Hepatocyte (in vitro differentiated cells): ENCODE measurements at places on chromosomes 16 and 17. TPM values are rescaled to one million over a fixed set of nuclear protein-coding genes. Genes with fewer than 3 reads are reported as not detected.

- DNase-seq = no peak
Observed at GRCh38 chr16:28617874-28618273, 8.0 kb upstream of the SULT1A1 start.

GRCh38 chr17:80980397-80981061 is 11.1 kb upstream of the CHMP6 start:
- DNase-seq = no peak

- no peak for DNase-seq
Observed at GRCh38 chr16:48852951-48853350, 243.0 kb upstream of the N4BP1 start.

DNA sequence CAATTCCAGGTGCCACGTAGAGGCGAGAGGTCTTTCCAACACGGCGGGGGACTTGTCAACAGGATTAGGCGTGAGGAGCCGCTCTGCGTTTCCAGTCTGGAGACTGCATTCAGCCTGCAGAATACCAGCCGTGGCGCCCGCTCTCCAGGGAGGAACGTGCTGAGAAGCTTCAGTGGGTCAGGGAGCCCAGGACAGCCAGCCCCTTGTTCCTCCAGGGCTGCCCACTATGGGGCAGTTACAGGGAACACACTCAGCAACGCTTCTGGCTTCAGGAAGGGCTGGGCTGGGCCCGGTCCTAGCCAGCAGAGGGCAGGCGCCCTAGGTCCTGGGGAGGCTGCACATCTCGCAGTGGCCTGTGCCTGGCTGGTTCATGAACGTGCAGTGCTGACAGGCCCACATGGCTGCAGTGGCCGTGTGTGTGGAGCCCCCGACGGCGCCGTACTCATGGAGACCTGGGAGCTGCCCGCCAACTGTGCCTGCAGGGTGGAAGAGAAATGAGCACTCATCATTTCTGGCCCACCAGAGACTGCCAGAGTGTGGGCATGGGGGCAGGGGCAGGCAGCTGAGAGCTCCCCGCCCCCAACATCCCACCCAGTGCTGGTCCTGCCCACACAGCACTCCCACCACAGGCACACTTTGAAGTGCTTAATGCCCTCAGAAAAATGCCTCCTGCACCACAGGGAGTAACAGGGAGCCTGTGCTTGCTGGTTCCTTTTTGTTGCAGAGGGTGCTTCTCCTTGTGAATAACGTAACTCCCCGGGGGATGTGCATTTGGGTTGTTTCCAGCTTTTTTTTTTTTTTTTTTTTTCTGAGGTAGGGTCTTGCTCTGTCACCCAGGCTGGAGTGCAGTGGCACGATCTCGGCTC is 7.0 kb upstream of the FAAP100 start:
- DNase-seq = no peak

Gene KRTAP9-1
- total RNA-seq = not detected in 2 replicates

Gene BCAR1
- 73.2 and 77.3 TPM in 2 replicates for total RNA-seq
